ENCODE measurements at places on chromosomes 12 and 14.

DNA sequence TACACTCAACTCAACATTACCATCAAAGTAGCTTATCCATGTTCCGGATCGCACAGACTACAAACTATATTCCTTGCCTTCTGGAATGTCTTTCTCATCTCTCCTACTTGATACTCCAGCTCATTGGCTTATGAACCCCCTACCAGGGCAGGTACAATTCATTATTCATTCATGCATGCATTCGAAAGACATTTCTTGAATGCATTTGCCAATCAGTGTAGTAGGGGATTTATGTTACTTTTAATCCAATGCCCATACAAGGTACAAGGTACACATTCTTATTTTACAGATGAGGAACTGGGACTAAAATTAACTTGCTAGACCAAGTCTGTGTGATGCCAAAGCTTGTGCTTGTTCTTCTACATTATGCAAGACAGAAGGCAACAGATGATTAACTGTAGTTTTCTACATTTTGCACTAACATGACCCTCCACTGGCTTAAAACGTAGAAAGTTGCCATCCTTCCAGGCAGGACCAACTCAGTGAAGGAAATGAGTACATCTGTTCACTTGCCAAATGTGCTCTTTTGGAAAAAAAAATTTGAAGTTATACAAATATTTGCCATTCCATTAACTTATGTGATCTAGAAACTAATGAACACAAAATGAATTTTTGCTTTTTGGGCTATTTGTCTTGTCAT, 53.8 kb upstream of the KCNJ8 start:
- peak; percentile 26 for DNase-seq

DNA sequence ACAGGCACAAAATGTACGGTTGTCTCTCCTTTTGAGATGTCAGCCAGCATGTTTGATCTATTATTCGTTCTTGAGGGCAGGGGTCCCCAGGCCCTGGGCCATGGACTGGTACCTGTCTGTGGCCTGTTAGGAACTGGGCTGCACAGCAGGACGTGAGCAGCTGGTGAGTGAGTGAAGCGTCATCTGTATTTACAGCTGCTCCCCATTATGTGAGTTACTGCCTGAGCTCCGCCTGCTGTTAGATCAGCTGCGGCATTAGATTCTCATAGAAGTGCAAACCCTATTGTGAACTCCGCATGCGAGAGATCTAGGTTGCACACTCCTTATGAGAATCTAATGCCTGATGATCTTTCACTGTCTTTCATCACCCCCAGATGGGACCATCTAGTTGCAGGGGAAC, 41.4 kb upstream of the SCN8A start:
- peak; percentile 40 for DNase-seq

GRCh38 chr12:90337018-90337417, 618.0 kb downstream of the CCER1 start:
- DNase-seq: no peak

DNA sequence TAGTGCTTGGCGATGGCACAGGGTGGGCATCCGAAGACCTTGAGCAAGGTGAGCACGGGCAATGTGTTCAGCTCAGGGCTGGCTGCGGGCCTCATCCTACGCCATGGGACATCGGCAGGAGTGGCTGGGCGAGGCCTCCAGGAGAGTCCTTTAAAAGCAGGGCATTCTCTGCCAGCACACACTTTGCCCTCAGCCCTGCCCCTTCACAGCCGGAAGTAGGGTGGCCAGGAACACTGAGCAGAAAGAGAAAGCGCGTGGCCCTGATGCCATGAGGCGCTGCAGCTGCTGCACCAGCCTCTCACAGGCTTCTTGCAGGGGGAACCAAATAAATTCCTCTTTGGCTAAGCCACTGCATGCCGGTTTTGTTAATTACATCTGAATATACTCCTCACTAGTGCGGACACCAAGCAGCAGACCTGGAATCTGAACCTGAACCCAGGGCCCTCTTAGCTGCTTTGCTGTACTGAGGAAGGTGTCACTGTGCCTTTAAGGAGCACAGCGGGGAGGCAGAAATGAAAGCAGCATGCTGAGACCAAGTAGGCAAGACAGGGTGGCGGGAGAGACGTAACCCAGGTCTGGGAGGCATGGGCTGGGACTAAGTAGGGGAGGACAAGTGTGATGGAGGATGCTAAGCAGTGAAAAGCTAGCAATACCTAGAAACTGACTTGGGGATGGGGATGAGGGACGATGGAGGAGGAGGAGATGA, 155.2 kb downstream of the TTC7B start:
- no peak for DNase-seq

DNA sequence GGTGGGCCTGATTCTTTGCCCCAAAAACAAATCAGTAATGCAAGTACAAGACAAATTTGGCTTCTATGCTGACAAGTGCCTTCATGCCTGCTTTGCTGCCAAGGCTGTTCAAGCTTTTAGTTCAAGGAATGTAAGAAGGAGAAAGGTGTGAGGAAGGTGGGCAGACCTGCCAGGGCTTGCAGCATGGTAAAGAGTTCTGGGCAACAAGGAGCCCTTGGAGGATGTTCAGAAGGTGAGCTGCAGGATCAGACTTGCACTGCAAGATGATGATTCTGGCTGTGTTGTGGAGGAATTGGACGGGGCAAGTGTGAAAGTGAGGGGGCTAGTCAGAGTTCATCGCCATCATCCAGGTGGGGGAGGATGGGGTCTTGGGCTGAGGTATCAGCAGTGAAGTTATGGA, 167.9 kb downstream of the NUAK1 start:
- no peak for DNase-seq

DNA sequence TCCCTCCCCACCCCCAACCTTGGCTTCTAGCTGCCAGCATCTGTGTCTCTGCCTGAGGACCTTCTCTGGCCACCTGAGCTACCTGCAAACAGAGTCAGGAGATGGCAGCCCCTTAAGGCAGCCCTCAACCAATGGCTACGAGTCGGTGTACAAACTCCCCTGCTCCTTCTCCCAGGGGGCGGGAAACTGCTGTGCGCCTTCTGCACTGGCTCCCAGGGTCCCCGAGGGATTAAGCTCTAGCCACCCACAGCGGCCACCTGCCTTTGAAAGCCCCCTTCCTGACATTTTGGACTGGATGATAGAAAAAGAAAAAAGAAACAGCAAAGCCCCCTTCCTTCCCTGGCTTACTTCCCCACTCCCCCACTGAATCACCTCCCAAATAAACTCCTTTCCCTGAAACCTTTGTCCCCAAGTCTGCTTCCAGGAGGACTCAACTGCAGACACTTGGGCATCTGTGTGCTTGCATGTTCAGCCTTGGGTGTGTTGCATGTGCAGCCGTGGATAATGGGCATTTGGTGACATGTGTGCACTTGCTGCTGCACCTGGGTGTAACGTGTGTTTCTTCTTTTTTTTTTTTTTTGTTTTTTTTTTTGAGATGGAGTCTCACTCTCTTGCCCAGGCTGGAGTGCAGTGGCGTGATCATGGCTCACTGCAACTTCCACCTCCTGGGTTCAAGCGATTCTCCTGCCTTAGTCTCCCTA, 6.0 kb downstream of the SDS start:
- no peak for DNase-seq

- DNase-seq: no peak
Measured at GRCh38 chr12:3777206-3777809, 24.4 kb upstream of the CRACR2A start.

GRCh38 chr12:17076028-17076744, 470.2 kb upstream of the LMO3 start:
- no peak for DNase-seq

DNA sequence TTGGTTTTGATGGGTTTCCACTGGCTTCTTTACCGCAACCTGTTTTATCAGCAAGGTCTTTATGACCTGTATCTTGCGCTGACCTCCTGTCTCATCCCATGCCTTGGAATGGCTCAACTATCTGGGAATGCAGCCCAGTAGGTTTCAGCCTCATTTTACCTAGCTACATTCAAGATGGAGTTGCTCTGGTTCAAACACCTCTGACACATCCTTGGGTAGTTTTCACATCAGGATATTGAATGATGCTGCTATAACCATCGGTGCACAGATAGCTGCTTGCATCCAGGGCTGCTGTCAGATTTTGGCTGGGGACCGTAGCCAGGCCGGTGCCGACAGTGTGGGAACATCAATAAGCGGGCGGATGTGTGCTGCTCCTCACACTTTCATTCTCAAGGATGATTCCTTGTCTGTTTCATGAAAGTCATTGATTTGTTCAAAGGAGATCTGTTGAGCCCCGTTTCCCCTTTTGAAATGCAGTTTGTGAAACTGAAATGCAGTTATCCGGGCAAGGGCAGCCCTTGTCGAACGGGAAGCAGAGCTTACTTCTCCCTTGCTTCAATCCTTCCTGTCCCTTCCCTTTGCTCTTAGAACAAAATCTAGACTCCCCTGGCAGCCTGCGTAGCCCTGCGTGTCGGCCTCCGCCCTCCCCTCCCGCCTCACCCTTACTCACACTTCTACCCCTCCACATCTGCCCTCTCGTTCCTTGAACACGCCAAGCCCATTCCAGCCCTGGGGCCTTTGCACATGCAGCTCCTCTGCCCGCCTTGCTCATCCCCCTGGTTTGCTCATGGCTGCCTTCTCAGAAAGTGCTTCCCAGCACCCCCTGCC, 49.2 kb upstream of the NCOR2 start:
- DNase-seq: no peak

- DNase-seq: no peak
Measured at GRCh38 chr12:62078020-62078419, 182.2 kb upstream of the USP15 start.

DNA sequence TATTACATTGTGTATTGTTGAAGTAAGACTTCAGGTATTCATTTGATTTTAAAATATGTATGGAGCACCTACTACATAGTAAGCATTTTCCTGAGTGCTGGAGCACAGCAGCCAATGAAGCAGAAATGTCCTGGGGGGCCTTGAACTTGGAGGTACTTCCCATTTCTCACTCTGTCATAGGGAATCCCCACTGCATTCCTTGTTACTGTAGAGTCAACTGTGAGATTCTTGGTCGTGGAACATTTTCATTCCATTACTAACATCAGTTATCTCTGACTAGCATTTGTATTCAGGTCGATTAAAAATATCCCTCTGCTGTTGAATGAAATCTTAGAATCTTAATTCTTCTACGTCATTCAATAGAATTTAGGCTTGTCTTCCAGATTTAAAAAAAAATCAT, 66.7 kb downstream of the PDE3A start:
- no peak for DNase-seq

DNA sequence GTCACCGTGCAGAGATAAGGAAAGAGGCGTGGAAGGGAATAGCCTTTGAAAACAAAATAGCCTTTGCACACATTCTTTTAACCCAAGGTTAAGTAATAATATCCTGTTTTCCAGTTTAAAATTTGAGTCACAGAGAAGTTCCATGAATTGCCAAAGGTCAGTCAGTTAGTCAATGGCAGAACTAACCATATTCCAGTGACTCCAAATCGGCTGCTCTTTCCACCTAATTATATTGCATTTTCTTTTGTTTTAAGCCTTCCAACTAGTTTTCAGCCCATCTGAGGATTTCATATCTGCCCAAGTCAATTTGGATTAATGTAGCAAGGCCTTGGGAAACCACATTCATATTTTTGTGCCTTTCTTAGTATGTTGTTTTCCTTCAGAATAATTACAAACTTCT, 373.0 kb downstream of the CCDC91 start:
- no peak for DNase-seq

DNA sequence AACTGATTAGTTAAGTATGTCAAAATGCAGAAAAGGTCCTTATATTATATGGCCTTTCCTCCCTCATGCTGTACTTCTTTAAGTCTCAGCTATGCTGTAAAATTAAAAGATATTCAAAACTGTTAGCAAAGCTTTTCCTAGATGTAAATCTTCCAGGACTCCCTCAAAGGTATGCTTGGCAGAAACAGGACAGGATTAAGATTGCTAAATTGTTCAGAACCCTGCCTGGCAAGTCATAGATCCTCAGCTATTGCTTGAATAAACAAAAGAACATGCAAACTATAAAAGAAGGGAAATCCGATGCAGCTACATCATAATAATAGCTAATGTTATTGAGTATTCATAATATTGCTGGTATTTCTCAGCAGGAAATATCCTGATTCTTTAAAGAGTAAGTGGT, 322.6 kb downstream of the CCDC91 start:
- DNase-seq: no peak

DNA sequence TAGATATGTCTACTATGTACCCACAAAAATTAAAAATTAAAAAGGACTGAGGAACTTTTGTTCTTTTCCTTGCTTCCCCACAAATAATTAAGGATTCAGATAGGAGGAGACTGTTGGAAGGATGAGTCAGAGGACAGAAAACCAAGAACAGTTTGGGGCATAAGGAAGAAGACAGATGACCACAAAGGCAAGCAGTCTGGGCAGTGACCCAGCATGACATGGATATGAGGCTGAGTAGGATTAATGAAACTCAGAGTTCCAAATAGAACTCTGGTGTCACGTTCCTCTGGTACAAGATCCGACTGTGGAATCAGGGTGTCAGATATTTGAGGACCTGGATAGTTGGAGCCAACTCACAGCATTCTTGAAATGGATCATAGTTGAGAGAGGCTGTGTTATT, 89.3 kb upstream of the SLC38A4 start:
- peak; percentile 67 for DNase-seq

DNA sequence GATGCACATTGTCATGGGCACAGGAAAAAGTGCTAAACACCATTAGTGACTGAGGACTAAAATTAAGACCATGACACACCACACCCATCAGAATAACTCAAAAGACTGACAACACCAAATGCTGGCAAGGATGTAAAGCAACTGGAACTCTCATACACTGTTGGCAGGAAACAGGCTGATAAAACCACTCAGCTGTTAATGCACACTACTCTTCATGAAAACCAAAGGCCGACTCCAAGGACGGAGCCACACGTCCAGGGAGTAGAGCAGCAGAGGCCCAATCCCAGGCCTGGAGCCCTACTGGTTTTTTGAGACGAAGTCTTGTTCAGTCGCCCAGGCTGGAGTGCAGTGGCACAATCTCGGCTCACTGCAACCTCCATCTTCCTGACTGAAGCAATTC, 6.4 kb downstream of the RAD52 start:
- DNase-seq: no peak

GRCh38 chr12:14723763-14724162, 27.4 kb upstream of the GUCY2C start:
- DNase-seq: peak; percentile 33

GRCh38 chr14:31268216-31268615, 60.6 kb upstream of the HECTD1 start:
- no peak for DNase-seq

- DNase-seq: no peak
Measured at GRCh38 chr12:65156366-65156841, 13.0 kb upstream of the LEMD3 start.

DNA sequence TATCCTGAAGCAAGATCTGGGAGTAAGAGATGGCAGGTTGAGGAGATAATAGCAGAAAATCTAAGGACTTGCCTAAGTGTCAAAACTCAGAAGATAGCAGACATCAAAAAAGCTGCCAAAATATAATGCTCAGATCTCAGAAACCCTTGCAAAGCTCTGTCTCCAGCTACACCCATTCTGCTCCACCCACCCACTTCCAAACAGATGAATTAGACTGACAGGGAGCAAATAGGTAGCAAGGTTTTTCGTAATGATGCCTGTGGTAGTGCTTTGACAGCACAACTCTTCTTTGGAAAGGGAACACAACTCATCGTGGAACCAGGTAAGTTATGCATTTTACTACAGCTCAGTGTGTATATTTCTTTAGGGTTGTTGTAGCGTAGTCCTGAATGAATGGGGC, 132.6 kb downstream of the DAD1 start:
- DNase-seq: no peak

- DNase-seq: no peak
Measured at GRCh38 chr12:19741132-19741489, 301.8 kb downstream of the AEBP2 start.

- DNase-seq: peak; percentile 45
Measured at GRCh38 chr12:79547735-79548609, 142.8 kb downstream of the PAWR start.
